ENCODE measurements at places on chromosomes 13 and 19. TPM values are rescaled to one million over a fixed set of nuclear protein-coding genes. Genes with fewer than 3 reads are reported as not detected.

ZNF534 gene
- not detected for total RNA-seq

APOC1 gene
- not detected for total RNA-seq

PRRG2 gene
- total RNA-seq, result 2.4 TPM

TEAD2 gene
- total RNA-seq, result not detected

DNAJC15 gene
- total RNA-seq, result 14.8 TPM

PCDH20 gene
- not detected for total RNA-seq

DNA sequence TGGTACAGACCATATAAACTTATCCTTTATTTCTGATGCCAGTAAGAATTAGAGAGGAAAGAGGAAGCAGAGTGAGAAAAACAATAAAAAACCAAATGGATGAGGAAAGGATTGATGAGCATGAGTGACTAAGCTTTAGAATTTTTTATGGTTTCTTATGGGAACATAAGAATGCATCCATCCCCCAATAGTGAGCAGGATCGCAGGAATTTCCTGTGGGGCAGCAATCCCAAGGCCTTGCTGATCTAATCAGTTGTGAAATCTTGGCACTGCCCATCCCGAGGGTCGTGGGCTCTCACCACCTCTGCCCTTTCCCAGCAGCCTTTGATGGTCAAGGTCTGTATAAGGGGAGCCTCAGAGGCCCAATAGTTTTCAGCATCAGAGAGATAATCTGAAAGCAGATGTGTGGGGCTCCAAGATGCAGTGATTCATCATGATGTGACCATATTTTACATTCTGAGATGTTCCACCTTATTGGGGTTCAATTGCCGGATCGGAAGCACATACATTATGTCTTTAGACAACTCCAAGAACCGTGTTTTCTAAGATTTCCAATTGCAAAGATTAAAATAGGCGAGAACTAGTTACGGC lies 222.1 kb downstream of the DNAJC15 start:
- DNase-seq, result no peak
- no peaks in the 10 kb centered on the region for H3K4me1 ChIP-seq
- no peak overlapping the region for H3K27ac ChIP-seq
- peaks cover 22% of the 10 kb centered on the region for H3K27me3 ChIP-seq

- no peaks in the 10 kb centered on the region for H3K36me3 ChIP-seq
- no peak overlapping the region for H3K4me3 ChIP-seq
- no peaks in the 10 kb centered on the region for H3K4me1 ChIP-seq
- no peak overlapping the region for H3K27ac ChIP-seq
- no peaks in the 10 kb centered on the region for H3K27me3 ChIP-seq
These were observed 129.4 kb downstream of the PCDH20 start for GRCh38 chr13:61286148-61286745.

DNA sequence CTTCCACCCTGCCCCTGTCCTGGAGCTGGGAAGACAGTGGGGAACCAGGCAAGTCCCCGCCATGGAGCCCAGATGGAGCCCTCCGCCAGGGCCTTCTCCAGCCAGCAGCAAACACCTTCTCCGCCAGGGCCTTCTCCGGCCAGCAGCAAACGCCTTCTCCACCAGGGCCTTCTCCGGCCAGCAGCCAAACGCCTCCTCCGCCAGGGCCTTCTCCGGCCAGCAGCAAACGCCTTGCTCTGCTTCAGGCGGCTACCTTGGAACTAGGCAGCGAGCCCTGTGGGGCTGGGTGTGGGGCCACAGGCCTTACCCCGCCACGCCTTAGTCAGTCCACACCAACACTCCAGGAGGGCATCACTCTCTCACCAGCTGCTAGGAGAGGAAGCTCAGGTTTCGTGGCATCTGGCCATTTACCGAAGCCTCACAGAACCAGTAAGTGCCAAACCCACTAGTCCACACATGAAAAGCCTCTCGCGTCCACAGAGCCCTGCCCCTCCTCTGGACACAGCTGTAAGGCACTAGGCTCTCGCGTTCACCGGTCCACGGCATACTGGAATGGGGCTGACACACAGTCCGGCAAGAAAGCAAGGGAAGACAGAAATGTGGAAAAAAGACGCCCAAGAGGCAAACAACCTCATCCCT lies 41.0 kb downstream of the MLLT1 start:
- H3K36me3 ChIP-seq, result no peaks in the 10 kb centered on the region
- peaks cover 22% of the 10 kb centered on the region for H3K4me1 ChIP-seq
- H3K4me3 ChIP-seq, result no peak overlapping the region
- no peak for DNase-seq

DNA sequence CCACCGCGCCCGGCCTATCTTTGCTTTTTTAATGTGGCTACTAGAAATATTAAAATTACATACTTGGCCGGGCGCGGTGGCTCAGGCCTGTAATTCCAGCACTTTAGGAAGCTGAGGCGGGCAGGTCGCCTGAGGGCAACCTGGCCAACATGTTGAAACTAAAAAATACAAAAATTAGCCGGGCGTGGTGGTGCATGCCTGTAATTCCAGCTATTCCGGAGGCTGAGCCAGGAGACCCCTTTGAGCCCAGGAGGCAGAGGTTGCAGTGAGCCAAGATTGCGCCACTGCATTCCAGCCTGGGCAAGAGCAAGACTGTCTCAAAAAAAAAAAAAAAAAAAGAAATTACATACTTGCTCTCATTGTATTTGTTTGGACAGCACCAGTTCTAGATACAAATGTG lies 34.8 kb upstream of the DPRX start:
- no peak overlapping the region for H3K4me3 ChIP-seq
- no peak overlapping the region for H3K27ac ChIP-seq
- H3K27me3 ChIP-seq, result no peaks in the 10 kb centered on the region
- H3K4me1 ChIP-seq, result no peaks in the 10 kb centered on the region
- no peak for DNase-seq

DNA sequence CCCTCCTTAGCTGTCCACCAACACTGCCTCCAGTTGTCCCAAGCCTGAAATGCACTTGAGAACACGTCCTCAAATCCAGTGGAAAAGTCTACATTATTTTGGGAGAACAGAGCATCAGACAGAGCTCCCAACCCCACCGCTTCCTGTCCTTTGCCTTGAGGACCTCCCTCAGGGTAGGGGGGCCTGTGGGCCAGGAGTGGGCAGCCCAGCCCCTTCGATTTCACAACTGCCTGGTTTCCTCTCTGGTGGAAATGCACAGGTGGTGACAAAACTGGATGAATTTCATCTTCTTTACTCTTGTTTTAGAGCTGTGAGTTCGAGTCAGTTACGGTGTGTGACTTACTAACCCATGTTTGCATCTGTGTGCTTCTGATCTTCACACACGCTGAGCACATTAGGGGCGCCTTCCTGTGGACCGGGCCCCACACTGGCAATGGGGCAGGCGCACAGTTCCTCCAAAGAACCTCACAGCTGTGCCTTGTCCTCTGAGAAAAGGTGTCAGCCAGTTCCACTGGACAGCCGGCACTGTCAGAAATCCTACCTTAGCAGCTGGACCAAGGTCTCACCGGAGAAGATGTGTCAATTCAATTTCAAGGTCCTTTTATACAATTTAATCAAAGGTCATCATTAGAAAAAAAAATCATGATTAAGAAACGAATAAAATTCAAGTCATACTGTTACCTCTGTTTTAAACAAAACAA lies 80.2 kb downstream of the IRS2 start:
- H3K27ac ChIP-seq, result no peak overlapping the region
- no peaks in the 10 kb centered on the region for H3K36me3 ChIP-seq
- peaks cover 3% of the 10 kb centered on the region for H3K4me1 ChIP-seq
- H3K27me3 ChIP-seq, result peaks cover 24% of the 10 kb centered on the region

DNA sequence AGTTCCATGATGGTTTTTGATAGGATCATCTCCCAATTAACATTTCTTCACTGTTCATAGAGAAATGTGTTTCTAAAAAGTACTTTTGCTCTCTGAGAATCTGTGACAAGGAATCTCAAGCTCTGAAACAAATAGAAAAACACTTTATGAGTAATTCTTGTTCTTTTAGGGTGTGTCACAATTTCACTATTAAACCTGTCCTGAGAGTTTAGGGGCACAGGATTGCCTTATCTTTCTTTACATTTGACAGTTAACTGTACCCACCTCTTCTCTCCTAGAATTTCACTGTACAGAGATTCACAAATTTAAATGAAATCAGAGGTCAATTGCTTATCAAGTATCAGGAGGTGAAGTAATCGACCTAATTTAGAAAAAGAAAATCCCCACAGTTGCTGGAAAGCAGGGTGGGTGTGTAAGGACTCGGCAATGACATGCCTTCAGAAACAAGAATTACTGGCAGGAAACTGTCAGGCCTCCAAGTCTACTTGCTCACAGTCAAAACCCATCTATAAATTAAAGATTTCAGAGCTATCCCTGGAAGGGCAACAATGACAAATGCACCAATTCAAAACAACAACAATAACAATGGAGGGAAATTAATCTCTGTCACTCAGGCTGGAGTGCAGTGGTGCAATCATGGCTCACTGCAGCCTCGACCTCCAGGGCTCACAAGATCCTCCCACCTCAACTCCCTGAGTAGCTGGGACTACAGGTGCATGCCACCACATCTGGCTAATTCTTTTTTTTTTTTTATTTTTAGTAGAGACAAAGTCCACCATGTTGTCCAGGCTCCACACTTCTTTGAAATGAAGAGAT lies 250.2 kb downstream of the ABCC4 start:
- no peak for DNase-seq
- H3K4me3 ChIP-seq, result no peak overlapping the region
- no peaks in the 10 kb centered on the region for H3K27me3 ChIP-seq
- peaks cover 4% of the 10 kb centered on the region for H3K36me3 ChIP-seq
- H3K27ac ChIP-seq, result no peak overlapping the region

- no peak overlapping the region for H3K4me3 ChIP-seq
- DNase-seq, result no peak
- peaks cover 25% of the 10 kb centered on the region for H3K27me3 ChIP-seq
- H3K4me1 ChIP-seq, result peaks cover 34% of the 10 kb centered on the region
These were observed 50.4 kb downstream of the SACS start for GRCh38 chr13:23383151-23383550.

- H3K27me3 ChIP-seq, result peaks cover 3% of the 10 kb centered on the region
- H3K4me3 ChIP-seq, result no peak overlapping the region
- peaks cover 6% of the 10 kb centered on the region for H3K4me1 ChIP-seq
- H3K27ac ChIP-seq, result no peak overlapping the region
- no peaks in the 10 kb centered on the region for H3K36me3 ChIP-seq
These were observed 213.3 kb upstream of the HTR2A start for GRCh38 chr13:47110141-47110540.

GRCh38 chr19:40621283-40621682 lies 20.1 kb downstream of the LTBP4 start:
- H3K4me3 ChIP-seq, result no peak overlapping the region
- H3K27ac ChIP-seq, result no peak overlapping the region
- DNase-seq, result no peak
- H3K36me3 ChIP-seq, result peaks cover 17% of the 10 kb centered on the region
- H3K27me3 ChIP-seq, result no peaks in the 10 kb centered on the region

GRCh38 chr13:112616586-112617362 lies 28.8 kb upstream of the TUBGCP3 start:
- DNase-seq, result no peak
- H3K27me3 ChIP-seq, result peaks cover 24% of the 10 kb centered on the region
- H3K4me1 ChIP-seq, result no peaks in the 10 kb centered on the region
- H3K36me3 ChIP-seq, result no peaks in the 10 kb centered on the region
- H3K4me3 ChIP-seq, result no peak overlapping the region

DNA sequence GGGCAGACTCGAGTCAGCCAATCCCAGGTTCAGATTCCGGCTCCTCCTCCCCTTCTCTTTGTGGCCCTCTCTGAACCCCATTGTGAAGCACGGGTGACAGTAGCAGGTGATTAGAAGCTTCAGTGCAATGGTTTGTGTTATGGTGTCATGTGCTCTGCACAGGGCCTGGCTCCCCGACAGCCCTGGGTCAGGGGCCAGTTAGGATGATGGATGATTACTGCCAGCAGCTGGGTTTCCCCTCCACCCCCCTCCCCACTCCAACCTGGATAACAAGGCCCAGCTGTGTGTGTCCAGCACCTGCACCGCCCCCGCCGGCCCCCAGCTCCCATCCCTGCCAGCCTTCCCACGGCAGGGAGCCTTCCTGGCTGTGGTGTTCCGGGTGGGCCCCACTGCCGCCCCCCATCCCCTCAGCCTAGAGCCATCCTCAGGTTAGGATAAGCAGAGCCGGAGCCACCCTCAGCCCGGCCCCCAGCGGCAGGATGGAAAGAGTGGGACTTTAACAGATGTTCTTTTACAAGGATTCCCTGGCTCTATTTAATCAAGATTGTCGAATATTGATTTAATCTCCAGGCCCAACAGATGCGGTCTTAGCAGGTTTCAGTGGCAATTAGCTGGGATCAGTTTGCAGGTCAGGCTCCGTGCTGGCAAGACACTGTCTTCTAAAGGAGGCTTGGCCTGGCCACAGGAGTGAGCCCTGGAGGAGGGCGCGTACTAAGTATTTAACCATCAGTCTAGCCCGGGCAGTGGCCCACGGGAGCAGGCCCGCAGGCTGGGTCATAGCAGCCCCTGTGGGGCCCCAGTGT lies 156.2 kb downstream of the SIPA1L3 start:
- no peak for DNase-seq
- no peak overlapping the region for H3K4me3 ChIP-seq
- H3K4me1 ChIP-seq, result peaks cover 7% of the 10 kb centered on the region
- no peaks in the 10 kb centered on the region for H3K36me3 ChIP-seq

GRCh38 chr13:38702669-38703068 lies 15.8 kb downstream of the FREM2 start:
- no peaks in the 10 kb centered on the region for H3K4me1 ChIP-seq
- H3K27ac ChIP-seq, result no peak overlapping the region
- H3K4me3 ChIP-seq, result no peak overlapping the region
- no peaks in the 10 kb centered on the region for H3K27me3 ChIP-seq

- H3K36me3 ChIP-seq, result peaks cover 44% of the 10 kb centered on the region
- H3K27me3 ChIP-seq, result no peaks in the 10 kb centered on the region
- peaks cover 30% of the 10 kb centered on the region for H3K4me1 ChIP-seq
- no peak overlapping the region for H3K27ac ChIP-seq
These were observed 2.5 kb downstream of the PRKCSH start for GRCh38 chr19:11437955-11438354.

GRCh38 chr13:34608331-34608730 lies 333.7 kb upstream of the NBEA start:
- no peak overlapping the region for H3K27ac ChIP-seq
- no peaks in the 10 kb centered on the region for H3K4me1 ChIP-seq
- DNase-seq, result no peak
- H3K4me3 ChIP-seq, result no peak overlapping the region
- no peaks in the 10 kb centered on the region for H3K36me3 ChIP-seq

DNA sequence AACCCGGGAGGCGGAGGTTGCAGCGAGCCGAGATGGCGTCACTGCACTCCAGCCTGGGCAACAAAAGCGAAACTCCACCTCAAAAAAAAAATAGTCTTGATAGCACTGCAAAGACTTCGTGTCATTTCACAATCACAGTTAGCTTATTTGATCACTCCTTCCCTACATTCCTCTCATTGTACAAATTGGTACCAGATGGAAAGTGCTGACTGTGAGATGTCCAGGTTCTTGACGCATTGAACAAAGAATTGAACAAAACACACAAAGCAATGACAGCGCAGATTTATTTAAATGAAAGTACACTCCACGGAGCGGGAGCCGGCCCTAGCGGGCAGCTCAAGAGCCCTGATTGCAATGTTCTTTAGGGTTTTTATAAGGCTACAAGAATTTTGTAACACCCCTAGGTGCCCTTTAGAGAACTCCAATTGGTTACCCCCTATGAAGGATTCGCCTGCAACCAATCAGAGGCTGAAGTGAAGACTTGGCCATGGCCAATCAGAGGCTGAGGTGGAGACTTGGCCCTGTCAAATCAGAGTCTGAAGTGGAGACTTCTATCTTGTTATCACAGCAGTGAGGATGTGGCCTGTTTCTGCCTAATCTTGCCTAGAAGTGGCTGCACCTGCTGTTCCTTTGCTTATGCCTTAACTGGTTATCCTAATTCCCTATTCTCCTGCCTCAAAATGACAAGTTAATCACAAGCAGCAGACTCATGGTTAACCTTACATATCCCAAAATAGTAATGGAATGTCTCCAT lies 16.7 kb downstream of the ZNF556 start:
- H3K27ac ChIP-seq, result no peak overlapping the region
- DNase-seq, result no peak
- no peaks in the 10 kb centered on the region for H3K27me3 ChIP-seq
- no peaks in the 10 kb centered on the region for H3K4me1 ChIP-seq
- peaks cover 3% of the 10 kb centered on the region for H3K36me3 ChIP-seq

All from activated CD8-positive, alpha-beta memory T cell treated with anti-CD3 and anti-CD28 coated beads, Interleukin-2, amount 10 ng/mL, durations not matched to agents 7 days and 5 days (primary cell).